ENCODE measurements at places on chromosomes 7 and 10.

DNA sequence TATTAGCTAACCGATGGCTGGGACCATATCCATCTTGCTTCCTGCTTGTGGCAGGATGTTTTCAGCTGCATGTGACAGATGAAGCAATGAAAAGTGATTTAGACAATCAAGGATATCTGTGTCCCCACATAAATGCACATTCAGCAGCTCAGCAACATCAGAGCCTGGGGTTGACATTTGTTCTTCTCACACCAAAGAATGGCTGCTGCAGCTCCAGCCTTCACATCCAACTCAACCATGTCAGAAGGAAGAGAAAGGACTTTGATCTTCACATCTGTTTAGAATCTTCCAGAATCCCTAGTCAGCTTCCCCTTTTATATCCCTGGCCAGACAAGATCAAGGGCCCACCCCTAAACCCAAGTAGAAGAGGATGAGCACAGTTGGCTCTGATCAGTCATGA lies 11.9 kb upstream of the FRMPD2 start:
- DNase-seq, result no peak

DNA sequence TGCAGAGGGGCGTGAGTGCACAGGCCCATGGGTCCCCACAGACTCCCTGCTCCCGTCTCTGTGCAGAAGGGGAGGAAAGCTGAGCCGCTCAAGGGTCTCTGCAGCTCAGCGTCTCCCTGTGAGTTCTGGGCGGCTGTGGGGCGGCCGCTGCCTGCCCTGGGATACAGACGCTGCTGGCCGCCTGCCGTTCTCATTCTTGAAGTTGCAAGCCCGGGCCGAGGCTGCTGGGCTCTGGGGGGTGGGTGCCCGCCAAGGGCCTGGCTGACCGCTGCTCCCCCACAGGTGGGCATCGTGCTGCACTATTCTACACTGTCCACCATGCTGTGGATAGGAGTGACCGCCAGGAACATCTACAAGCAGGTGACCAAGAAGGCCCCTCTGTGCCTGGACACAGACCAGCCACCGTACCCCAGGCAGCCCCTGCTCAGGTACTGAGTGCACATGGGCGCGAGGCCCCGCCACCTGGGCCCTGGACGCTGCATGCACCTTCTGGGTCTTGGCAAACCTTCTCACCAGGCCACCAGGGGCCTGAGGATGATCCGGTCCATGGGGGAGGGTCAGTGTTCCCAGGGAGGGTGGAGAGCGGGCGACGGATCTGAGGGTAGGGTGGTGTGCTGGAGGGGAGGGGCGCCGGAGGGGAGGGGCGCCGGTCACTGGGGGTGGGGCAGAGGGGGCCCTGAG lies 14.8 kb downstream of the ADGRA1 start:
- no peak for DNase-seq

- no peak for DNase-seq
These were observed 12.4 kb upstream of the SRRM3 start for GRCh38 chr7:76189276-76189675.

DNA sequence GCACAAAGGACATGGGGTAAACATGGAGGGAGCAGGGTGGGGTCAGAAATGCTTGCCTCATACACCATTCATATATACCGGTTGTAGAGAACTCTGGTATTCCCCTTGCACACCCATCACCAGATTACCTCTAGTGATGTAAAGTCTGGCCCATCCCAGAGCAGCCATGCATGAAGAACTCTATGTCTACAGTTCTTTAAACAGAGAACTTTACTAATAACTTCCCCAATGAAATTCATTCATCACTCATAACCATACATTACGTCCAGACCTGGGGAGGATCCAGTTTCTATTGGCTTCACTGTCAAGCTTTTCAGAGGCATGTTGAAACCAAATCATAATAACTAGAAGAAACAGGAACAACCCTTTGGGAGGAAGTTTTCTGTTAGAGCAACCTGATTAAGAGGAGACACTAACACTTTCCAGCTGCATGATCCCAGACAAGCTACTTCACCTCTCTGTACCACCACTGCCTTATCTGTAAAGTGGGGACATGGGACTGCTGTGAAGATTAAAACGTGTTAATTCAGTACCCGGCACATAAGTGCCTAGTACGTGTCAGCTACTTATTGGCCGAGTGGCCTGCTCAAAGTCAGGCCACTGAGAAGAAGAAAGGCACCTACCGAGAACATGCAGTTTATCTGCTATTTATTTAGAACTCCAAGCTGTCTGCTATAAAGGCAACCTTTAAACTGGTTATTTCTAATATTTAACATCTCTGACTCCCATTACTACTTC lies 59.7 kb downstream of the IGF2BP3 start:
- DNase-seq, result no peak

GRCh38 chr10:69864321-69864720 lies 62.6 kb downstream of the COL13A1 start:
- DNase-seq, result no peak

GRCh38 chr10:9036711-9037204 lies 982.3 kb downstream of the GATA3 start:
- DNase-seq, result no peak

- DNase-seq, result no peak
These were observed 47.4 kb upstream of the MACC1 start for GRCh38 chr7:20264623-20265022.

GRCh38 chr10:110797416-110797815 lies 74.3 kb upstream of the PDCD4 start:
- no peak for DNase-seq

GRCh38 chr10:69411476-69411875 lies 5.2 kb downstream of the TACR2 start:
- DNase-seq, result no peak

GRCh38 chr10:60167050-60167449 lies 222.6 kb downstream of the ANK3 start:
- DNase-seq, result no peak

DNA sequence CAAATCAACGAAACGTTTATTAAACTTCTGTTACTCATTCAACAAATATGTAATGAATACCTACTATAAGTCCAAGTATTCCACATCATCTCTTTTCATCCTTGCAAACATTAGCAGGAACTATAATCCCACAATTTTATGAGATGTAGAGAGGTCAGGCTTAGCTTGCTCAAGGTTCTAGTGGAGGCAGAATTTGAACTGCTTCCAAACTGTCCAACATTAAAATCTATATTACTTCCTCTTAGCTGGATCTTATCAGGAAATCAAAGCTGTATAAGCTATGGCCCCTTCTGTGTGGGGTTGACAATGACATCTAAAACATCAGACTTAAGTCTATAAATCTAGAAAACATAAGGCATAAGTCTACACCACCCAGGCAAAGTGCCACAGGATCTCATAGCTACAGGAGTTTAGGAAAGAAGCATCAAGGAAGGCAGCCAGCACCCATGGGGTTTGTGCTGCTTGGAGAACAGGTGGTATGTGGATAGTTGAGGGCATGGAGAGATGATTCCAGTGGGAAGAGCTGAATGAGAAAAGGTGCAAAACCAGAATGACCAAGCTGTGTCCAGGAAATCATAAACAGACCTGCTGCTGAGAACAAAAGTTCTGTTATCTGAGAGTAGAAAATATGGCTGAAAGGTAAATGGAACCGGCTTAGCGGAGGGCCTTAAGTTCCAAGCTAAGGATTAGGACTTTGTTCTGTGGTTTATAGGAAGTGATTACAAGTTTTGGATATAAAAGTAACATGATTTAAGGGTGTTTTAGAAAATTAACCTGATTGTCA lies 34.5 kb downstream of the PAPSS2 start:
- DNase-seq, result no peak

DNA sequence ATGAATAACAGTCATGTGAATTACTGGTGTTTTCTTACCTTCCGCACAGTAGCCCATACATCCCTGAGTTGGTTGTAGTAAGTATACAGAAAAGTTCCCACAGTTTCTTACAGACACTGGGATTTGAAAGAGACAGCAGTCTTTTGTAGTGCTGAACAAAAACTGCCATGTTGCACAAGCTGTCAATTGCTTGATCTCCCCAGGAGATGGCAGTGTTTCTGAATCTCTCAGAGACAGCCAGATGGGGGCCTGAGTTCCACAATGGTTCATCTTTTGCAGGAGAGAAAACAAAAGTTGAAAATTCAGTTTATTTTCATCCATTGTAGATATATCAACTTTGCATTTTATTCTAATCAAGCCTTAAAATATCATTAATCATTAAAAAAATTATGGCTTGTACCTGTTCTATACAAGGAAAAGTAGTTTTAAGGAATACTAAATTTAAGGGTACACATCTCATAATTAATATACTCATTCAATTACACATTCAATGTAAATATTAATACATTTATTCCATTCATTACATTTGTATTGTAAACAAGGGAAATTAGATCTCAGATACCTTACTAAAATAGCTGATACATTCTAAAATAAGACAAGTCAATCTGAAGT lies 14.5 kb downstream of the VWDE start:
- DNase-seq, result peak; percentile 32

GRCh38 chr7:156568258-156568657 lies 72.3 kb upstream of the RNF32 start:
- DNase-seq, result no peak

GRCh38 chr7:18901351-18901750 lies 216.1 kb downstream of the TWIST1 start:
- no peak for DNase-seq

DNA sequence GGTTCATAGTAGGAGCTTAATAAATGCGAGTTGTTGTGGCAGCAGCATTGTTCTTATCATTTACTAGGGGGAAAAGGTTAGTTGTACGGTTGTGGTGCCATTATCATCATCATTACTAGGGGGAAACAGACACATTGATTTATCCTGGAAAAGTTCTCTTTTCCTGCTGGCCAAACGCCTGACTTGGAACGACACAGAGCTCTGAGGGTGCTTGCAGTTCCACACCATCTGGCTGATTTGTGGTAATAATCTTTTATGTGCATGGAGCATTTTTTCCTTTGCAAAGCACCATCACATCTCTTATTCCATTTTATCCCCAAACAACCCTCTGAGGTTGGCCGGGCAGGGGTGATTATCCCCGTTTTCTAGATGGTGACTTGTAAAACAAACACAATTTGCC lies 219.4 kb downstream of the BUB3 start:
- no peak for DNase-seq

- DNase-seq, result no peak
These were observed 17.9 kb upstream of the TMEM225B start for GRCh38 chr7:99579956-99580777.

GRCh38 chr7:143126146-143126545 lies 5.7 kb upstream of the PIP start:
- DNase-seq, result no peak

GRCh38 chr7:45670227-45670626 lies 96.1 kb downstream of the ADCY1 start:
- DNase-seq, result no peak

- no peak for DNase-seq
These were observed 73.8 kb upstream of the EFCAB10 start for GRCh38 chr7:105655067-105655466.

DNA sequence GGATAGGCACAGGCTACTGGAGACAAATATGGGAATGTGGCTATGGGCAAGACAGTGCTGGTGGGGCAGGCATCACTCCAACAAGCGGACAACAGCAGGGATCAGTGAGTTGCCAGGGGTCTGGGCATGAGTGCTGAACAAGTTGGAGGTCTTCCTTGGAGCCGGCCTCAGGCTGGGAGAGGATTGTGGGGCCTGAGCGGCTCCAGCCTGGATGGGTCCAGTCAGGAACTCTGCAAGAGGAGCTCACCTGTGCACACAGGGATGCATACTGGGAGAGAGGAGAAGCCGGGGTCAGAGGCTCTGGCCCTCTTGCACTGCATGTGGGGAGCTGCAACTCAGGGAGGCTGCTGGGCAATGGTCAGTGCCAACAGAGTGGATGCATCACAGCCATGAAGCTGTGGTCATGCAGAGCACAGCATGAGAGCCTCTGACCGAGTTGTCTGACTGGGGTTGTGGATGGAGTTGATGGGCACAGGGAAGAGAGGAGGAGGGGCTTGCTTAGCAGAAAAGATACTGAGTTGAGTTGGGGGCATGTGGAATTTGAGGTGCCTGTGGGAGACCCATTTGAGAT lies 204.0 kb upstream of the ZNF32 start:
- DNase-seq, result no peak

DNA sequence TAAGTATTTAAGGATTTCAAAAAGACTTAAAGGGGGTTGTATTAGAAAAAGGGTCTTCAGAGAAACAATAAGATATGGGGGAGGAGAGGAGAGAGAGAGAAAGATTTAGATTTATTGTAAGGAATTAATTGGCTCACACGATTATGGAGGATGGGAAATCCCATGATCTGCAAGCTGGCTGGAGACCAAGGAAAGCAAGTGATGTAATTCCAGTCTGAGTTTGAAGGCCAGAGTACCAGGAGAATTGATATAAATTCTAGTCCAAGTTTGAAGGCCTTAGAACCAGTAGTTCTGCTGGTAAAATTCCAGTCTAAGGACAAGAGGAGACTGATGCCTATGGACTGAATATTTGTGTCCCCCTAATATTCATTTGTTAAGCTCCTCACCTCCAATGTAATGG lies 20.6 kb upstream of the SLC13A1 start:
- no peak for DNase-seq

DNA sequence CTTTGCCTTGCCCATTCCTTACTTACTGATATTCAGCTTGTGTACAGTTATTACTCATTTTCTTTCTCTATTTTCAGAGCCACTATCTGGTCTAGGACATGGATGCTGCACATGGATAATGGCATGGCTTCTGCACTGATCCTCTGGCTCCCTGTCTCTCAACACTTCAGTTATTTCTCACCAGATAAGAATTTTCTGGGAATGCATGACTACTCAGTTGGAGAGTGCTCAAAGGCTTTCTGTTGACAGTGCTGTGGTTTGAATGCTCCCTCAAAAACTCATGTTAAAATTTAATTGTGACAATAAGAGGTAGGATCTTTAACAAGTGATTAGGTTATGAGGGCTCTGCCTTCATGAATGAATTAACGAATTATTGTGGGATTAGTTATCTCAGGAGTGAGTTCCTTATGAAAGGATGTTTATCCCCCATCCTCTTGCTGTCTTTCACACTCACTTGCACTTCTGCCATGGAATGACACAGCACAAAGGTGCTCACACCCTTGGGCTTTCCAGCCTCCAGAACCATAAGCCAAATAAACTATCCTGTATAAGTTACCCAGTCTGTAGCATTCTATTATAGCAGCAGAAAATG lies 16.1 kb upstream of the PIK3CG start:
- DNase-seq, result no peak

DNA sequence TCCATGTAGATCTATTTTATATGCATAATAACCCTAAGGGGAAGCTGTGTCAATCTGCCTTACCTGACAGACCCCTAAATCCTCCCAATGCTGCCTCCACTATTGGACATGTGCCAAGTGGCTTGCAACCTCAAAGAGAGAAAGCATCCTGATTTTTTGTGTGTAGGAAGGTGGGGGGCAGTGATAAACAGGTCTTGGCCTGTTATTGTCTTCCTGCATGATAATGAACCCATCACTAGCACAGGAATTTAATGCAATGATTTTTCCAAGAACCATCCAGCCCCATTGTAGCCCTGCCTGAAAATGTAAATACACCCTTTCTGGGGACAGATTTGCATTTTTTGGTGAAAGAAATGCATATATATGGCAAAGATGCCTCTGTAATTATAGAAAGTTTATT lies 850.2 kb downstream of the LRMDA start:
- DNase-seq, result no peak

- DNase-seq, result no peak
These were observed 44.2 kb upstream of the KCNMA1 start for GRCh38 chr10:77681839-77682238.

GRCh38 chr7:51620706-51621105 lies 304.1 kb upstream of the COBL start:
- no peak for DNase-seq

- no peak for DNase-seq
These were observed 65.7 kb downstream of the MINDY3 start for GRCh38 chr10:15794569-15794968.

GRCh38 chr7:138663725-138664710 lies 37.1 kb downstream of the SVOPL start:
- no peak for DNase-seq

Measured in SK-N-MC (cell line).